ENCODE measurements at places on chromosomes 6 and 20.

DNA sequence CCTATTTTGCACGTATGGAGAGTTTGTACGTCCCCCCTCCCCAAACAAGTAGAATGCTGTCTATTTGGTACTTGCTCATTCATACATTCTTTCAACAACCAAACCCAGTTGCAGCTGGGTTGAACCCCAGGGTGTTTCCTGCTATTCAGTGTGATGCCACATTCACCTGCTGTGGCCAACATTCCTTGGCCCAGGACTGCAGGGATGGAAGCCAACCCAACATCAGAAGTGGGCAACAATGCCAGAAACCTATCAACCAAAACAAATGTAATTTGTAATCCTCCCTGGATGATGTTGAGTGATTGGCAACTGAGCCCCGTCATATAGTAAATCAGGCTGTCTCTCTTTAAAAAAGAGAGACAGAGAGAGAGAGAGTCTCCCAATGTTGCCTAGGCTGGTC is 8.9 kb downstream of the NT5E start:
- DNase-seq: no peak

GRCh38 chr6:901696-902460 is 208.9 kb upstream of the EXOC2 start:
- no peak for DNase-seq

DNA sequence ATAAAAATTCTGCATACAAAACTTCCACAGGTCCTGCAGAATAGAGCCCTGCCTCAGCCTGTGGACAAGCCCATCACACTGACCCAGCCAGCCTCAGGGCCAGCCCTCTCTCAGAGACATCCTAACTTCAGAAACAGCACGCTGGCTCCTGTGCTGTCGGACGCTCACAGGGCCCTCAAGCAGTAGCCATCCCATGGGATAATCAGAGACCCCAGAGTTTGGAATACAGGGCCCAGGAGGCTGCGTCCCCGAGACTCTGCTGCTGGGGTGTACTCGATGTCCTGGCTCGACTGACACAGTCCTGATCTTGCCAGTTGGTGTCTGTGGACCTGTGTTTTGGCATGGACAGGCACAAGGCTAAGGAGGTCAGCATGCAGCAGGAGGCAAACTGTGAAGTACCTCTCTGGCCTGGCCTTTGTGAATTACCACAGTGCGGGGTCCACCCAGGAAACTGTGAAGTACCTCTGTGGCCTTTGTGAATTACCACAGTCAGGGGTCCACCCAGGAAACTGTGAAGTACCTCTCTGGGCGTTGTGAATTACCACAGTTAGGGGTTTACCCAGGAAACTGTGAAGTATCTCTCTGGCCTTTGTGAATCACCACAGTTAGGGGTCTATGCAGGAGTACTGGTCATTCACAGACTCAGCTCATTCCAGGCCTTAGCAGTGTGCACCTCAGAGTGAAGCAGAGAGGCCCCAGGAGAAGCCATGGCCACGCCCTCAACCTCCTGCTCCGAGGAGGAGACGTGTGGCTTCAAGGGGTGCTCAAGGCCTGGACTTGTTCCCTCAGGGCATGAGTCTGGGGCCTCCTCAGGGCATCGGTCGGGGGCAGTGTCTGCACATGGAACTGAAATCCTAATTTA is 212.4 kb downstream of the SYNDIG1 start:
- DNase-seq: no peak

DNA sequence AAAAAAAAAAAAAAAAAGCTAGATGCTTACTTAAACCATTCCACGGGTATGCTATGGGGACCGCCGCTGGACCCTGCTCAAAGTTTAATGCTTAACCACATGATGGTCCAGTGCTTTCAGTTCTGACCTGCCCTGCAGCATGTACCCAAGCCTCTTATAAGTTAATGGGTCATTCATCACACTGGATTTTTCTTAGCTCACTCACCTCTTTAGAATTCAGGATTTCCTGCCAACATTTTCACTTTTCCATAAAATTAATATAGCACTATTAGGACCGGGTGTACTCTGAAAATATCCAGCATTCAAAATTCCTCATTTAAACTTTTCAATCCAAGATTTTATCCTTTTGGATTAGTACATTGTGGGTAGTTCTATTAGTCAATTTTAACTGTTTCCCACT is 140.8 kb downstream of the ALDH8A1 start:
- DNase-seq: peak; percentile 85

DNA sequence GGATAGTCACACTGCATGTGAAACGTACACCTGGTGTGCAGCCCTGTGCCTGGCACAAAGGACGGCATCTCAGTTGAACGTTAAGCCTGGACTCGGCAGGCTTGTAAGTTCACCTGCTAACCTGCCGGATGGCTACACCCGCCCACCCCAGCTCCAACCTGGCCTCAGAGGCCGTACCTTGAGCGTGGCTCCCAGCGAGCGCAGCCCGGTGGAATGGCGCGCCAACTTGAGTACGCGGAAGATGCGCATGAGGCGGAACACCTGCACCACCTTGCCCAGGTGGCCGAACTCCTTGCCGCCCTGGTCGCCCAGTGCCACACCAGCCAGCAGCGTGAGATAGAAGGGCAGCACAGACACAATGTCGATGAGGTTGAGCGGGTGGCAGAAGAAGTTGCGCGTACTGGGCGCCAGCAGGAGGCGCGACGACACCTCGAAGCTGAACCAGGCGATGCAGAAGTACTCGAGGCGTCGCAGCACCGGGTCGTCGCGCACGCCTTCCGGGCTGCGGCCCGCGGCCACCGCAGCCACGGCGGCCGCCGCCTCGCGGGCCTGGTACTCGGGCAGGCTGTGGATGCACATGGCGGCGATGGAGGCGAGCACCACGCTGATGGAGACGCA is 3.3 kb downstream of the KCNS1 start:
- DNase-seq: no peak

- peak; percentile 86 for DNase-seq
Measured at GRCh38 chr20:51221791-51222408, 199.0 kb upstream of the KCNG1 start.

DNA sequence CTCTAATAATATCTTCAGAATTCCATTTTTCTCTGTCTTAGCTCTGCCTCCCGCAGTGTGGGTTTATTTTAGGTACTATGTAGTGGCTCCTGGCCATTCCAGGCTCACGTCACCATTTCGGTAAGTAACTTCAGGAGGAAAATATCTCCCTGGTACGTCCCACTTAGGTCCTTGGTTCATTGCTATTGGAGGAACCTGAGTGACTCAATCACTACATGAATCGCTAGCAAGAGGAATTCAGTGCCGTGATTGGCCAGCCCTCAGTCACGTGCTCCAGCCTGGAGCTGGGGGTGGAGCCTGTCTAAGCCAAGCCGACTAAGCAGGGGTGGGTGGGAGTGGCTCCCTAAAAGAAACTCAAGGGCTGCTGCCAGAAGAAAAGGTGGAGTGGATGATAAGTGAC is 67.3 kb upstream of the E2F3 start:
- DNase-seq: no peak

DNA sequence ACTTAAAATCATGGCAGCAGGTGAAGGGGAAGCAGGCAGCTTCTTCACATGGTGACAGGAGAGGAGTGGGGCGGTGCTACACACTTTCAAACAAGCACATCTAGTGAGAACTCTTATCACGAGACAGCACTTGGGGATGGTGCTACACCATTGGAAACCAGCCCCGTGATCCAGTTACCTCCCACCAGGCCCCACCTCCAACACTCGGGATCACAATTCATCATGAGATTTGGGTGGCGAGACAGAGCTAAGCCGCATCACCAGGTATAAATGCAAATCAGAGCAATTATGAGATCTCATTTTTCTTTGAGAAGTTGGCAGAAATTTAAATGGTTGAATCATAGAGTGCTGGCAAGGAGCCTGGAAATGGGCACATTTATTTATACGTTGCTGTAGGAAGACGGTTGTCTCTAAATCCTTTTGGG is 31.4 kb downstream of the IGF2R start:
- peak; percentile 16 for DNase-seq

DNA sequence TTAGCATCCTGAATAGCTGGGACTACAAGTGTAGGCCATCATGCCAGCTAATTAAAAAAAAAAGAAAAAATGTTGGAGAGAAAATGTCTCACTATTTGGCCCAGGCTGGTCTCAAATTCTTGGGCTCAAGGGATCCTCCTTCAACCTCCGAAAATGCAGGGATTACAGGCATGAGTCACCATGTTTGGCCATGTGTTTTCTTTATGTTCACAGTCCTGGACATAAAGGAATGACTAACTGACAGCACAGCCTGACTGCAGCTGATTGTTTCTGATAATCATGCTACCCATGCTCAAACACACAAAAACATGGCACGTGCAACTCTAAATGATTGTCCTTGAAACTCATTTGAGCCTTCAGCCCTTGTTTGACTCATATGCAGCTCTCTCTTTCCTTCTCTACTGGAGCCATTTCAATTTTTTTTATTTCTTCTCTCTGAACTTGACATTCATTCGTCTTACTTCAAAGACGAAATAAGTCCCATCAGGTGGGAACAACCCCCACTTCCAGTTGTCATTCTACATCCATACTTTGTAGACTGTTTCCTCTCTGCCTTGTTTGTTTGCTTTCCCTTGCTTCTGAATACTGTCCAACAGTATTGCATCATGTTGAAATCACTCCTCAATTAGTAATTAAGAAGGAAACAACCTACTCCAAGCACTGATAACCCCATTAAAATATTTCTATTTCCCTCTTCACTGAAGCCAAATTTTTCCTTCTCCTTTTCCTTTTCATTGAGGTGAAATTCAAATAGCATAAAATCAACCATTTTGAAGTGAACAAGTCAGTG is 413.0 kb downstream of the BMP2 start:
- no peak for DNase-seq

GRCh38 chr6:168274037-168274952 is 45.3 kb downstream of the DACT2 start:
- DNase-seq: no peak

DNA sequence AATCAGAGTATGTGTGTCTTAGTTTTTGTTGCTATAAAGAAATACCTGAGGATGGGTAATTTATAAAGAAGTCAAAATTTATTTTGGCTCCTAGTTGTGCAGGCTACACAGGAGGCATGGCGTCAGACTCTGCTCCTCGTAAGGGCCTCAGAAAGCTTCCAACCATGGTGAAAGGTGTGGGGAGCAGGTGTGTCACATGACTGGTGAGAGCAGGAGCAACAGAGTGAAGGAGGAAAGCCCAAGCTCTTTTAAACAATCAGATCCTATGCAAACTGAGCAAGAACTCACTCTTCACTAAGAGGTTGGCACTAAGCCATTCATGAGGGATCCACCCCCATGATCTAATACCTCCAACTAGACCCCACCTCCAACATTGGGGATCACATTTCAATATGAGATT is 1524.3 kb downstream of the HACE1 start:
- DNase-seq: no peak

DNA sequence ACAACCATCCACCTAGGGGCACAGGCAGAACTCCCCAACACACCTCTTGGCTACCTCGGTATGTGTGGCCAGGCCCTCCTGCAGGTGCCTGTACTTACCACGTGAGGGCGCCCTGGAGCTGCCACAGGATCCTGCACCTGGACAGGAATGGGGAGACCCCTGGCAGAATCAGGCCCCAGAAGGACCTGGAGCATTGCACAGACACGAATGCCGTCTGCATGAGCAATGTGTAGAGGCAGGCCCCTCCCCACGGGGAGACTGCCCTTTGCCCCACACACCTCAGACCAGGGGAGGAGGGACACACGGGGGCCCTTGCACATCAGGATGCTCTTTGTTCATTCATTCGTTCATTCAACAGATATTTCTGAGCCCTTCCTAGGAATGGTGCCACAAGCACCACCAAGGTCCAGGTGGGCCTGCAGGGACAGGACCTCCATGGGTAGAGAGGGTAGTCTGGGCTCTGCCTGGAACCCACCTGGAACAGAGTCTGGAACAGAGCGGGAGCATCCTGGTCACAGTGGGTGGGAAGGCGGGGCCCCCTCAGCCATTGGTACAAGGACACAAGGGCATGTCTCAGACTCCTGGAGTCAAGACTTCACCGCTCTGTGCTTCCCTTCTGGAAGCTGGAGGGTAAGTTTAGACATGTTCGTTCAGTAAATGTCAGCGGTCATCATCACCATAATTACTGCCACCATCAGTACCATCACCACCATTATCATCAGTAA is 32.3 kb downstream of the YTHDF1 start:
- peak; percentile 39 for DNase-seq

DNA sequence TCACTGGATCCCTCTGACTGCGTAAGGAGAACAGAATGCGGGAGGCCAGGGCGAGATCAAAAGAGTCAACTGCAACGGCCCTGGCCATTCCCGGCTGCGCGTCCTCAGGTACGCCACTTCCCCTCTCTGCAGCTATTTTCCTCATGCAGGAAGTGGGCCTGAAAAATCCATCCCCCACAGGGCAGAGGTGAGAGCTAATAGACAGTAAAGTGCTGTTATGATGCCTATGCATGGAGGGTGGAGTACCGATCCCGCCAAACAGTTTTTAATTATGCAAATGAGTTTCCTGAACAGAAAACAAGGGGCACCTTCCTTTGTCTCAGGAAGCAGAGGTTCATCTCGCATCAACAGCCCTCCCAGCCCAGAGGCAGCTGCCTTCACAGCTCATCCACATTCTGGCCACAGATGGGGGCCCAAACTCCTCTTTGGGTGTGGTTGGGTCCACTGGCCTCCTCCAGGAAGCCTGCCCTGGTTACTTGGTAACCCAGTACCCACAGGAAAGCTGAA is 9.3 kb downstream of the PREX1 start:
- no peak for DNase-seq

DNA sequence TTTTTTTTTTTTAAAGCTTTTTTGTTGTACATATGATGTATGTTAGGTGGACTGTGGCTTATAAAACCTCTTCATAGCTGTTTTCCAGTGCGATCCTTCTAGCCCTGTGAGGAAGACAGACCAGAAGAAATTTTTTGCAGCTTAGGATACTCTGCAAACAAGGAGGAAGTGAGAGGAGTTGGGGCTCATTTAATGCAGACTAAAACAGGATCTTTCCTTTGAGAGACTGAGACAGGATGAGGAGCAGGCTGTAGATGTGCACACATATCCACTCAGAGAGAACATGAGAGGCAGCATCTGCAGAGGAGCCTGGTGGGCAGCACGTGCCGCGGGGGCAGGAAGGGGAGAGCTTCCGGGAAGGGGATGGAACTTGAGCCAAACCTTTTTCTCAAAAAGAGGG is 45.7 kb downstream of the PPARD start:
- no peak for DNase-seq

- DNase-seq: no peak
Measured at GRCh38 chr20:25205277-25206062, 10.0 kb downstream of the ENTPD6 start.

GRCh38 chr20:13418263-13419229 is 197.5 kb downstream of the ISM1 start:
- peak; percentile 38 for DNase-seq

GRCh38 chr6:135012764-135013163 is 41.9 kb downstream of the HBS1L start:
- DNase-seq: peak; percentile 68

DNA sequence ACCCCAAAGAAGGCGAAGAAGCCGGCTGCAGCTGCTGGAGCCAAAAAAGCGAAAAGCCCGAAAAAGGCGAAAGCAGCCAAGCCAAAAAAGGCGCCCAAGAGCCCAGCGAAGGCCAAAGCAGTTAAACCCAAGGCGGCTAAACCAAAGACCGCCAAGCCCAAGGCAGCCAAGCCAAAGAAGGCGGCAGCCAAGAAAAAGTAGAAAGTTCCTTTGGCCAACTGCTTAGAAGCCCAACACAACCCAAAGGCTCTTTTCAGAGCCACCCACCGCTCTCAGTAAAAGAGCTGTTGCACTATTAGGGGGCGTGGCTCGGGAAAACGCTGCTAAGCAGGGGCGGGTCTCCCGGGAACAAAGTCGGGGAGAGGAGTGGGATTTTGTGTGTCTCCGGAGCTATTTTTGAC is 69.6 kb downstream of the HFE start:
- peak; percentile 63 for DNase-seq
